Upper lobe of right lung (tissue), 1 donor: ENCODE measurements at places on chromosomes 7 and 10.

DNA sequence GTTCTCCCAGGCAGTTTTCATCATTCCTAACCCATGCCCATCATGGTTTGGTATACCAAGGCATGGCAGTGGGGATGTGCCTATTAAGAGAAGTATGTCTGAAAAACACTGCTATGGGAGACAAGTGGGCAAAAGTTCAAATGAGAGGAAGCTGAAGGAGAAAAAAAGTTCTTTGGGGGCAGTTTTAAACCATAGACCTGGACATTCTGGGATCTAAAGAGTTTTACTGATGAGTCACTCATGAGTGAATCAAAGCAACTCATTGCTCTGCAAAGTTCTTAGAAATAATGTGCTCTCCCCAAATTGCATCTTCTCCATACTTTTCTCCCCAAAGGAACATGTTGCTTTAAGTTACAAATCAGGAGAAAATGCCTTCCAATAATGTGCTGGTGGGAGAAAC is 256.9 kb upstream of the MTPN start:
- DNase-seq: no peak

- no peak for DNase-seq
Observed at GRCh38 chr7:19670806-19671205, 38.0 kb downstream of the POLR1F start.

DNA sequence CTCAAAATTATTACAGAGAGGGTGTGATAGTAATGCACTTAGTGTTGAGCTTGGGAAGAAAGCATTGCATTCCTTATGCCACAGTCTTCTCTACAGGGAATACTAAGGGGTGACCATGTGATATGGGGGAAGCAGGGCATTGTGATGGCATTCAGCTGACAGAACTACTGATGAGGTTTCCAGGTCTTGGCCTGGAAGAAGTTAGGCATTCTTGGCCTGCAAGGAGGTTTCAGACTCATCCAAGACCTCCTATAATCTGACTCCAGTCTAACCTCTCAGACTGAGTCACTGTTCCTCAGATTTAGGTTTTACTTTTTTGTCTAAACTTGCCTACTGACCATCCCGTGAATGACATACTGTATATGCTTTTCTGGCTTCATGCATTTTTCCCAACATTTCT is 7.9 kb downstream of the STMP1 start:
- no peak for DNase-seq

DNA sequence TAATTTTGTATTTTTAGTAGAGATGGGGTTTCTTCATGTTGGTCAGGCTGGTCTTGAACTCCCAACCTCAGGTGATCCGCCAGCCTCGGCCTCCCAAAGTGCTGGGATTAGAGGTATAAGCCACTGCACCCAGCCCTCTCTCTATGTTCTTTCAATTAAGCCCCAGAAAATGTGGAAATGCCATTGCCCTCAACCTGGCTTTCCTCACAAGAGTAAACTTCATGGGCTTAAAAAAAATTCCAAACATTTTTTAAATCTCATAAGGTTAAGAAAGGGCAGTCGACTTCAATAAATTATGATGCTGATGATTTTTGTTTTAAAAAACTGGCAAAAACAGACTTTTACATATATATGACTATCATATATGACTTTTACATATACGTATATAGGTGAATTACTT is 107.6 kb downstream of the TES start:
- DNase-seq: no peak

DNA sequence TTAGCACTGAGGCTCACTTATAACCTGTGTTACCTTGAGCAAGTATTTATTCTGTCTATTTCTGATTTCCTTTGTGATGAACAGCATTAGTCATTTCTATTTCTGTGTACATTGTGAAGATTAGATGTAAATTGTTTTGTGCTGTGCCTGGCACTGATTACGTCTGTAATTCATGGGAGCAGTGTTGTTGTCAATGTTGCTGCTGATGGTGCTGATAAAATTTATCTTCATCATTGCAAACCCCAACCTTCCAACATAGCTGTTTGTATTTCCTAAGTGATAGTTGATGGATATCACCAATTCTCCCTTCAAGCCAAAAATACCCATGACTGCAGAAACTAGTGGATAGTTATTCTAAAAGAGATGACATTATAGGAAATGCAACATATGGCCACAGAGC is 400.5 kb upstream of the GRM3 start:
- no peak for DNase-seq

GRCh38 chr10:11144626-11145494 is 127.2 kb downstream of the CELF2 start:
- no peak for DNase-seq

- DNase-seq: no peak
Observed at GRCh38 chr10:132368881-132369635, 27.9 kb upstream of the PWWP2B start.

DNA sequence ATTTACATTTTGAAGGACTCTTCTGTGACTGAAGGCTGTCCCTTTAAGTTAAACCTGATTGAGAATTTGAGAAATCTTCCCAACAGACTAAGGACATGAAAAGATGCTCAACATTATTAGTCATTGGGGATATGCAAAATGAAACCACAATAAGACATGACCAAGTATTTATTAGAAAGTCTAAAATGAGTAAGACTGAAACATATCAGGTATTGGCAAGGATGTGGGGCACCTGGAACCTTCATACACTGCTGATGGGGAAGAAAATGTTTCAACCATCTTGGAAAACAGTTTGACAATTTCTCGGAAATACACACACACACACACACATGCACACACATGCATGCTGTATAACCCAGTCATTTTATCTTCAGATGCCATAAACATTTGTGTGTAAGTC is 132.1 kb upstream of the CDK6 start:
- DNase-seq: no peak

DNA sequence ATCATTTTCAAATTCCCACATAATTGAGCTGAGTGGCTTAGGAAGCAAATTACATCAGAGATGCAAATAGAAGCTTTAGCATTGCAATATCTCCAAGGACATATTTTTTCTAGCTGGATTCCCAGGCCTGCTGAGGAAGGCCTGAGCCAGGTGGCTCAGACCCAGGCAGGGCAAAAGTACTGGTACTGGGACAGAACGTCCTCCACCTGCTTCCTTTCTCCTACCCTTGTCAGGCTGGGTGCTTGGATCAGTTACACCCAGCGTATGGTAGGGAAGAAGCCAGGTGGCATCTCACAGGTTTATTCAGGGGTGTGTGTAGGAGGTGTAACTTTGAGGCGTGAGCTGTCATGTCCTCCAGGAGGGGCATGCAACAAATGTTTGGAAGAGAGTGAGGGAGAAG is 3.0 kb upstream of the PANK1 start:
- no peak for DNase-seq

GRCh38 chr10:123429706-123430221 is 236.4 kb upstream of the GPR26 start:
- no peak for DNase-seq

GRCh38 chr10:103733045-103733419 is 122.3 kb downstream of the SH3PXD2A start:
- no peak for DNase-seq

DNA sequence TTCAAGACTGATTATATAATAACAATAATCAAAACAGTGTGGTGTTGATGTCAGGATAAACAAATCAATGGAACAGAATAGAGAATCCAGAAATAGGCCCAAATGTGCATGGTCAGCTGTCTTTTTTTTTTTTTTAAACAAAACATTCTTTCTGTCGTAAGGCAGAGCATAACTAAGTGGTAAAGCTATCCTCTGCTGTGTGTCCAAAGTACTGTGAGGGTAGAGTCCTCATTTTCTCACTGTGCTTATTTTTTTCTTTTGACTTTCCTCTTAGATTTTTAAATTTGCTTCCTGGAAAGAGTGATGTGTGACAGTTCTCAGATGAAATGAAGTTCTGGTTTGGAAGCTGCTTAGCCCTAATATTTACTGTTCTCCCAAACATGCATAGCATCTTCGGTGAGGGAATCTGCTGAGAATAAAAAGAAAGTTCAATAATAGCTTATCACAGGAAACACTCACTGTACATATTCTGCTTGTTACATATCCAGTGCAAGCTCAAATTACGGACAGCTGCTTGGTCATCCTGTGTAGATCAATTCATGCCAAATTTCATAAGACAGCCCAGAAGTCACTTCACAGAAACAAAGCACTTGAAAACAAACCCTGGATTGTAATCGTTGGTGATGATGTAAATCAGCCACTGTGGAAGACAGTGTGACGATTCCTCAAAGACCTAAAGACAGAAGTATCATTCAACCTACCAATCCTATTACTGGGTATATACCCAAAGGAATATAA is 423.9 kb downstream of the NEBL start:
- DNase-seq: no peak

GRCh38 chr7:2999078-2999500 is 44.6 kb downstream of the CARD11 start:
- DNase-seq: peak; percentile 30

- no peak for DNase-seq
Observed at GRCh38 chr7:101216860-101217387, 457 bp downstream of the PLOD3 start.

DNA sequence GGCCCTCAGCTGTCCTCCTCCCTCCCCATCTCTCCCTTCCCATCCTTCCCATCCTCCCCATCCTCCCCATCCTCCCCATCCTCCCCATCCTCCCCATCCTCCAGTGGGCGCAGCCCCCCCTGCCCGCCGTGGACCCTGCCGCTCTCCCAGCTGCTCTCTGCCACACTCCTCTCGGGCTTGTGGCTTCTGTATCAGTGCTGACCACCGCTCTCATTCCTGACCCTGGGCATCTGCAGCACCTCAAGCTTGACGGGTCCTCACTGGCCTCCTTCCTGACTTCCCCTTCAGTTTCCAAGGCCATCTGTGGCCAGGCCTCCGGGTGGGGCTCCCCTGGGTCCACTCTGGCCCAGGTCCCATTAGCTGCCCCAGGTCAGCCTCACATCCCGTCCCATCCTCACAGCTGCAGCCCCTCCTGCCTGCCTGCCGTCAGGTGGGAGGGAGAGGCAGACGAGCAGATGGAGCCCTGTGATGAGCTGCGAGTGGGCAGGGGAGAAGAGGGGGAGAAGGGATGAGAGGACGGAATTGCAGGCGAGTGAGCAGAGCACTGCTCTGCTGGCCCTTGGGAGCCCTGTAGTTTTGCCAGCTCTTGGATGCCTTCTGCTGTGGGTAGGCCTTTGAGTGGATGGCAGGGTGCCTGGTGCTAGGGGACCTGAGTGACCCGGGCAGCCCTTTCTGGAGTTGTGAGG is 35.7 kb downstream of the LHPP start:
- no peak for DNase-seq

DNA sequence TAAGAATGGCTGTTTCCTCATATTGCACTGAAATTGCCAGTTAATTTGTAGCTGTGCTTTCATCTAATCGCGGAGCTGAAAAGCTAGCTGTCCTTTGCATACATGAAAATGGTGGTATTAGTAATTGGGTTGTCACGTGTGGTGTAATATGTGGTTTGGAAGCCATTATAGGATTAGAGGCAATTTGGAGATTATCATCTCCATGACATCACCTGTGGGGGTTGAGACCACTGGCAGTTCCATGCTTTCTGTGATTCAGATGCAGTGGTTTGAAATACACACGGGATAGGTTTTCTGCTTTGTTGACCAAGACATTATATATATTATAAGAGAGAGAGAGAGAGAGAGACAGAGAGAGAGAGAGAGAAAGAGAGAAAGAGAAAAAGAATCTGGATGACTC is 180.8 kb downstream of the RAB11FIP2 start:
- no peak for DNase-seq

DNA sequence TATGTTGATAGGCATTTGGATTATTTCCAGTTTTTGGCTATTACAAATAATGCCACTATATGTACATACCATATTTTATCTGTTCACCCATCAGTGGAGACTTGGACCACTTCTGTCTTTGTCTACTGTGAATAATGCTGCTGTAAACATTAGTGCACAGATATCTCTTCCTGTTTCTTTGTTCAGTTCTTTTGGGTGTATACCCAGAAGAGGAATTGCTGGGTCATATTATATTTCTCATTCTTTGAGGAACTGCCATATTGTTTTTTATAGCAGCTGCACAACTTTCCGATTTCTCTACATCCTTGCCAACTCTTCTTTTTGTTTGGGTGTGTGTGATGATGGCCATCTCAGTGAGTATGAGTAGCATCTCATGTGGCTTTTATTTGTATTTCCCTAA is 218.0 kb downstream of the LRMDA start:
- no peak for DNase-seq

DNA sequence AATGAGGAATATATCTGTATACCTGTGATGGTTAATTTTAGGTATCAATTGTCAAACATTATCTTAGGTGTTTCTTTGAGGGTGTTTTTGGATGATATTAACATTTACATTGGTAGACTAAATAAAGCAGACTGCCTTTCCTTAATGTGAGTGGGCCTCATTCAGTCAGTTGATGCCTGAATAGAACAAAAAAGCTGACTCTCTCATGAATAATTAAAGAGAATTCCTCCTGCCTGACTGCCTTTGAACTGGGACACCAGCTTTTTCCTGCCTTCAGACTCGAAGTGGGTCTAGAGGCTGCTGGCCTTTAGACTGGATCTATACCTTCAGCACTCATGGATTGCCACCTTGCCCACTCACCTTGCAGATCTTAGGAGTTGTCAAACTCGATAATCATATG is 117.9 kb upstream of the TMEM168 start:
- DNase-seq: no peak

DNA sequence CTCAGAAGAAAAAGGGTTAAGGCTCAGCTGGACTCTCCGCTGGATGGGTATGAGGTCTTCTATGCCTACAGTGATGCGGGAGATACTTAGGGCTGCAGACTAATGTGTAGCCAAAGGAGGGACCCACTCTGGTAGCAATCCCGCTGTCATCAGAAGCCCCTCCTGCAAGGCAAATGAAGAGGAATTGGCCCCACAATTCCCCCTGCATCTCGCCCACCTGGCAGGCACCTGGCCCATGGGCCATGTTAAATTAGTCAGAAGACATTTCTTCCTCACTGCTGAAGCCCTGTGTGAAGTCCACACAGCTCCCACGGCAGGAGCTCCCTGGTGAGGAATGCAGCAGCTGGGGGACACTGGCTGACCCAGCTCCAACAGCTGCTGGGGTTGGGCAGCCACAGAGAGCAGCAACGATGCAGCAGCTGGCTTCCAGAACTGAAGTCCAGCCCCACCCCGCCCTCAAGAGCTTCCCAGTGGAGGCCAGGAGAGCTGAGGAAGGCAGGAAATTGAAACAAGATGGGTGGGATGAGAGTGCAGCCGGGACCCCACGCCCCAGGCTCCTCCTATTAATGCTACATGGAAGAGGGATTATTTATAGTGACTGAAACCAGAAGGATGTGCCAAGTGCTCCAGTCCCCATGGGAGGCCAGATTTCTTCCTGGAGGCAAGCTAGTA is 5.5 kb downstream of the VSTM4 start:
- no peak for DNase-seq

DNA sequence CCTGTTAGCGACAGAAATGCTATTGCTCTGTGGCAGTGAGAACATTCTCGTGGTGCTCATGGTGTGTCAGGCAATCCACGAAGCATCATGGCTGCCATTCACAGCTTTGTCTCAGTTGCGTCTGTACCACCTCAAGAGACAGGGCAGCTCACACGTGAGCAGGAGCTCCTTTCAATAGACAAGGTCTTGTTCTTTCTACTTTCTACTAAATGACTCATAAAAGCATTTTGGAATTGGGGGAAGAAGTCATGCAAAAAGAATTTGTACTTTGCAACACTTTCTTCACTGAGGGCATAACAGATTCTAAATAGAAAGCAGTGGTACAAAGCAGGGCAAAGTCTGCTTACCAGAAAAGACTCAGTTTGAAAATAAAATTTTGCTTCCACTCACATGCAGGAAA is 638.5 kb downstream of the PHTF2 start:
- DNase-seq: no peak

- DNase-seq: no peak
Observed at GRCh38 chr7:131861620-131862346, 305.4 kb upstream of the PODXL start.

GRCh38 chr7:39400836-39401235 is 165.4 kb upstream of the YAE1 start:
- no peak for DNase-seq
